CD4-positive, alpha-beta T cell (primary cell): ENCODE measurements at places on chromosomes 5 and 9. TPM values are rescaled to one million over a fixed set of nuclear protein-coding genes. Genes with fewer than 3 reads are reported as not detected.

- no peak for DNase-seq
- H3K36me3 ChIP-seq: no peaks in the 10 kb centered on the region
- H3K27ac ChIP-seq: no peak overlapping the region
These were observed 535 bp upstream of the NFIB start for GRCh38 chr9:14314424-14314928.

GRCh38 chr5:10579536-10580521 lies 16.0 kb downstream of the ANKRD33B start:
- peaks cover 13% of the 10 kb centered on the region for H3K4me1 ChIP-seq
- no peaks in the 10 kb centered on the region for H3K36me3 ChIP-seq
- H3K27ac ChIP-seq: no peak overlapping the region
- no peak overlapping the region for H3K4me3 ChIP-seq
- peaks cover 6% of the 10 kb centered on the region for H3K27me3 ChIP-seq

GRCh38 chr9:14466429-14466818 lies 152.5 kb upstream of the NFIB start:
- no peaks in the 10 kb centered on the region for H3K4me1 ChIP-seq
- no peak overlapping the region for H3K27ac ChIP-seq
- H3K27me3 ChIP-seq: no peaks in the 10 kb centered on the region
- H3K4me3 ChIP-seq: no peak overlapping the region

GRCh38 chr9:78775696-78776295 lies 478.9 kb downstream of the PSAT1 start:
- no peak overlapping the region for H3K27ac ChIP-seq
- H3K4me1 ChIP-seq: no peaks in the 10 kb centered on the region
- no peak for DNase-seq
- H3K27me3 ChIP-seq: no peaks in the 10 kb centered on the region
- no peak overlapping the region for H3K4me3 ChIP-seq

DNA sequence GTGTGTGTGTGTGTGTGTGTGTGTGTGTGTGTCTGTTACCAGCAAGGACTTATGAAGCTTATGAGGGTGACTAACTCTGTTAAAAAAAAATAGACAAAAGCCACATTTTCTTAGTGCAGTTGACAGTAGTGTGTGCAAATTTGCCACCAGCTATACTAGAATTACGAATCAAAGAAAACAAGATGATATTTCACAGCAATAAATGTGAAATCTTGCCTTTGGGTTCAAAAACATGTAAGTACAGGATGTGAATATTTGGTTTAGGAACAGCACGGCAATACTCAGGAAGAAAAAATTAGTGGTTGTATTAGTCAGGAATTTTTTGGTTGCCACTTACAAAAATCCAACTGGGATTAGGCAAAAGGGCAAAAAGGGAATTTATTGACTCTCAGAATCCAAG lies 117.4 kb downstream of the NPR3 start:
- no peaks in the 10 kb centered on the region for H3K4me1 ChIP-seq
- H3K36me3 ChIP-seq: no peaks in the 10 kb centered on the region
- H3K4me3 ChIP-seq: no peak overlapping the region
- no peak overlapping the region for H3K27ac ChIP-seq
- no peaks in the 10 kb centered on the region for H3K27me3 ChIP-seq

GRCh38 chr5:139817362-139817761 lies 21.8 kb downstream of the PSD2 start:
- no peaks in the 10 kb centered on the region for H3K27me3 ChIP-seq
- no peak overlapping the region for H3K4me3 ChIP-seq
- no peak overlapping the region for H3K27ac ChIP-seq
- DNase-seq: no peak
- H3K4me1 ChIP-seq: no peaks in the 10 kb centered on the region
- H3K36me3 ChIP-seq: no peaks in the 10 kb centered on the region

Gene IGFBPL1
- not detected for total RNA-seq

Gene NRG2
- 0.08 TPM for total RNA-seq

Gene ALDOB
- not detected for total RNA-seq

DNA sequence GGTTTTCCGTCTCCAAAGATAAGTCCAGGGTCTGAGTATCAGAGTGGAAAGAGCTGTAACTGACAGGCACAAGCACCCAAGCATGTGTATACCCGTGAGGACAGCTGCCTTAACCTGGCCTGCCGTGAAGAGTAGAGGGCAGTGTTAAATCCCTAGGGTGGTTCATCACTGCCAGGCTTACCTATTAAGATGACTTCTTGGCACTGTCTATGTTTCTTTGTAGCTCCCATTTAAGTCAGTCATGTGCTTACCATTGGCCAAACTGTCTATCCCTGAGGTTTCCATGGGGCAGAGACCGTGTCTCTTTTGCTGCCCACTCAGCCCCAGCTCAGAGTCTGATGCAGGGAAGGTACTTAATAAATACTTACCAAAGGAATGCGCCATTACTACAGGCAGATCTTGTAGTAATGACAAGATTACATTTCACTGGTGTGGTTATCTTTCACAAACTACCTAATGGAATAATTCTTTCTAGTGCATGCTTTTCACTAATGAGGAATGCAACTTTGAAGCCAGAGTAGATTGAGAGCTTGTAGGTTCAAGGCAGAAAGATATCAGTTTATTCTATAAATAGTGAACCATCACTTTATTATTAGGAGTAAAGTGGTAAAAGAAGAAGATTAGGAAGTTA lies 64.2 kb downstream of the SNX24 start:
- H3K4me1 ChIP-seq: no peaks in the 10 kb centered on the region
- H3K27me3 ChIP-seq: no peaks in the 10 kb centered on the region
- H3K4me3 ChIP-seq: no peak overlapping the region
- no peak overlapping the region for H3K27ac ChIP-seq
- H3K36me3 ChIP-seq: no peaks in the 10 kb centered on the region

- no peak overlapping the region for H3K4me3 ChIP-seq
- peaks cover 2% of the 10 kb centered on the region for H3K27me3 ChIP-seq
- H3K4me1 ChIP-seq: no peaks in the 10 kb centered on the region
These were observed 145.8 kb downstream of the TMEM232 start for GRCh38 chr5:110580625-110581024.

DNA sequence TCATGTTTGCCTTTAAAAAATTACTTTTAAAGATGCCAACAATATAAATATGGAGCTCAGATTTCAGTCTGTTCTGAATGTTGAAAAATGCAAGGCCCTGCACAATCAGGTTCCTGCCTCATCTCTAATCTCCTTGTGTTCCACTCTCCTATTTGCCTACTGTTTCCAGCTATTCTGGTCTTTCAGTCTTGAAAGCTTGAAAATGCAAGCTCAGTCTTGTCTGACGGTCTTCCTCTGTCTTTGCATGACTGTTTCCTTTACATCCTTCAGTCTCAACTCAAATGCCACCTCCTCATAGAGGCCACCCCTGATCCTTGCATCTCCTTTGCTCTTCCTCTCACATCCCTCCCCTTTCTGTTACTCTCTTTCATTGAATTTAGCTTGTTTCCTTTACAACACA lies 354.9 kb downstream of the KIF4B start:
- no peak overlapping the region for H3K4me3 ChIP-seq
- H3K27me3 ChIP-seq: no peaks in the 10 kb centered on the region
- H3K4me1 ChIP-seq: no peaks in the 10 kb centered on the region
- H3K36me3 ChIP-seq: no peaks in the 10 kb centered on the region

DNA sequence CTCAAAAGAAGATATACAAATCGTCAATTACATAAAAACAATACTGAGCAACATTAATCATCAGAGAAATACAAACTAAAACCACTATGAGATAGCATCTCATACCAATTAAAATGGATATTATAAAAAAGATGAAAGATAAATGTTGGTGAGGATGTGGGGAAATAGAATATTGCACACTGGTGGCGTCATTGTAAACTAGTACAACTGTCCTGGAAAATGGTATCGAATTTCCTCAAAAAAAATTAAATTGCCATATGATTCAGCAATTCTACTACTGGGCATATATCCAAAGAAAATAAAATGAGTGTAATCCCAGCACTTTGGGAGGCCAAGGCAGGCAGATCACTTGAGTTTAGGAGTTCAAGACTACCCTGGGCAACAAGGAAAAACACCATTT lies 326.0 kb upstream of the FTMT start:
- no peak overlapping the region for H3K27ac ChIP-seq
- H3K27me3 ChIP-seq: no peaks in the 10 kb centered on the region
- DNase-seq: no peak
- no peaks in the 10 kb centered on the region for H3K36me3 ChIP-seq
- H3K4me3 ChIP-seq: no peak overlapping the region

Gene ZNF462
- 1.3 TPM for total RNA-seq

GRCh38 chr5:122715095-122715494 lies 59.8 kb upstream of the SNX2 start:
- no peaks in the 10 kb centered on the region for H3K4me1 ChIP-seq
- H3K36me3 ChIP-seq: no peaks in the 10 kb centered on the region
- DNase-seq: no peak
- no peak overlapping the region for H3K27ac ChIP-seq
- no peaks in the 10 kb centered on the region for H3K27me3 ChIP-seq

- H3K27me3 ChIP-seq: no peaks in the 10 kb centered on the region
- no peaks in the 10 kb centered on the region for H3K36me3 ChIP-seq
- no peak overlapping the region for H3K4me3 ChIP-seq
- no peak overlapping the region for H3K27ac ChIP-seq
These were observed 14.5 kb upstream of the TAL2 start for GRCh38 chr9:105647595-105648349.

- H3K27ac ChIP-seq: no peak overlapping the region
- H3K36me3 ChIP-seq: no peaks in the 10 kb centered on the region
- no peak for DNase-seq
- H3K4me1 ChIP-seq: no peaks in the 10 kb centered on the region
These were observed 75.3 kb upstream of the PJA2 start for GRCh38 chr5:109485030-109485429.

DNA sequence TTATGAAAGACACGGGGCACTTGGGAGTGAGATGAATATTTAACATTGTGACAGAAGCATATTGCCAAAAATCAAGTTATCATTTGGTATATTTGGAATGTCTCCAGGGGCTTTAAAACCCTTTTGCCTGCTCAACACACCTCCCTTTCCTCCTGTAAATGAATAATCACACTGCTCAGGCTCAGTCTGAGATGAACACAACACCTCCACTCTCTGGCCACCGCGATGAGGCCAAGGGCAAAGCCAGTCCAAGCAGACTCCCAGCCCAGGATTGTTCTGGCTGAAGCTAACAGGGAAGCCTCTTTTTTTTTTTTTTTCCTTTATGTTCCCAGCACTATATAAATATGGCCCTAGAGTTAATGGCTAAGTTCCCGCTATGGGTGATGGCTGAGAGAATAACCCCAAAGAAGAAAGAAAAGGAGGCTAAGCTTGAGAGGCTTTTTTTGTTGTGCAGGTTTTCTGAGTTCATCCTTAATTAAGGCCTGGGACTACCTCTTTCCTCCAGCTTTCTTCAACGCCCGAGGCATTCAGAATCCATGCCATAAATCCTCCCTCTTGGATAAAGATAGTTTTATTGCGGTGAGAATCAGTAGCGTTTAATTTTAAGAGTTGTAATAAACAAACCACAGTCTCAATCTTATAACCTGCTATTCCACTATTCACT lies 10.5 kb upstream of the ERAP1 start:
- DNase-seq: no peak
- H3K4me1 ChIP-seq: peaks cover 47% of the 10 kb centered on the region
- H3K27me3 ChIP-seq: no peaks in the 10 kb centered on the region
- H3K27ac ChIP-seq: no peak overlapping the region
- H3K4me3 ChIP-seq: no peak overlapping the region

- no peak for DNase-seq
- H3K36me3 ChIP-seq: peaks cover 30% of the 10 kb centered on the region
- no peak overlapping the region for H3K4me3 ChIP-seq
These were observed 15.3 kb downstream of the SRP19 start for GRCh38 chr5:112876362-112876761.

DNA sequence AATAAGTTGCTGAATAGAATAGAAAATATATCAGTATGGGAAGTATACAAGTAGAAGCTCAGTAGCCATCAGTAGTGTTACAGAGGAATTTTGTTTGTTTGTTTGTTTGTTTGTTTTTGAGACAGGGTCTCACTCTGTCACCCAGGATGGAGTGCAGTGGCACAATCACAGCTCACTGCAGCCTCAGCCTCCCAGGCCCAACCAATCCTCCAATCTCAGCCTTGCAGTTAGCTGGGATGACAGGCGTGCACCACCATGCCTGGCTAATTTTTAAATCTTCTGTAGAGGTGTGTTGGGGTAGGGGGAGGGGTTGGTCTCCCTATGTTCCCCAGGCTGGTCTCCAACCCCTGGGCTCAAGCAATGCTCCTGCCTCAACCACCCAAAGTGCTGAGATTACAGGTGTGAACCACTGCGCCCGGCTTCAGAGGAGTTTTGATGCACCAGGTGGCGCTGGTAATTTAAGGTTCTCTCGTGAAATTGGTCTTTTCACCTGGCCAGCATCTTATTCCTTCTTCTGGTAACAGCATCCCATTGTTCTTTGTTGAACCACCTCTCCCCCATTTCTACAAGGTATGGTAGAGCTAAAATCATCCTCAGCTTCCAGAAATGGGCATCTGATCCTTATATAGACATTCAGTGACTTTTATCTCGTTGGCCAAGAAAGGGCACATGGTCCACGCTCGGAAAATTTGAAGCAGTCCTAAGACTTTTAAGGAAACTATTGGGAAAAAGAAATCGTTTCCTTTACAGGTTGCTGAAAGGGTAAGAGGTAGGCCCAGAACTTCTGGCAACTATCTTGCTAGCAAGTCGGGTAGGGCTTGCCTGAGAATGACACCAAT lies 157.1 kb downstream of the ARRDC3 start:
- H3K4me1 ChIP-seq: no peaks in the 10 kb centered on the region
- H3K27ac ChIP-seq: no peak overlapping the region
- H3K4me3 ChIP-seq: no peak overlapping the region
- no peaks in the 10 kb centered on the region for H3K36me3 ChIP-seq

DNA sequence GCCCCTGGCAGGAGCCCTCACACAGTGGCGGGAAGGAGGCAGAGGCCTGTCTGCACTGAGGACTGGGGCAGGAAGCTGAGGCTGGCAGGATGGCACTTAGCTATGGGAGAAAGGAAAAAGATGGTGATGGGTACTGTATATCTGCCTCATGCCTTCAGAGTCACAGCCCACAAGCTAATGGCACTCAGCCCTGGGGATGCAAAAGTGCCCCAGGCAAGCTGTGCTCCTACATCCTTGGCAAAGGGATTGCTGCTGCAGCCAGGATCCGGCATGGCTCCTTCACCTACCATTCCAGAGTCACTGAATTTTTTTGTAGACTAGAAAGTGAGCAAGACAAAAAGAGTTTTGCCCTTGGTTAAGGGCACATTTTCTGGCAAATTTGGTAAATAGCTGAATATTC lies 8.7 kb downstream of the ACSL6 start:
- H3K4me1 ChIP-seq: peaks cover 71% of the 10 kb centered on the region
- no peaks in the 10 kb centered on the region for H3K36me3 ChIP-seq
- no peak for DNase-seq
- H3K27me3 ChIP-seq: no peaks in the 10 kb centered on the region
